Sigmoid colon (tissue), 7 donors: ENCODE measurements at places on chromosomes 4 and X. TPM values are rescaled to one million over a fixed set of nuclear protein-coding genes. Genes with fewer than 3 reads are reported as not detected.

DNA sequence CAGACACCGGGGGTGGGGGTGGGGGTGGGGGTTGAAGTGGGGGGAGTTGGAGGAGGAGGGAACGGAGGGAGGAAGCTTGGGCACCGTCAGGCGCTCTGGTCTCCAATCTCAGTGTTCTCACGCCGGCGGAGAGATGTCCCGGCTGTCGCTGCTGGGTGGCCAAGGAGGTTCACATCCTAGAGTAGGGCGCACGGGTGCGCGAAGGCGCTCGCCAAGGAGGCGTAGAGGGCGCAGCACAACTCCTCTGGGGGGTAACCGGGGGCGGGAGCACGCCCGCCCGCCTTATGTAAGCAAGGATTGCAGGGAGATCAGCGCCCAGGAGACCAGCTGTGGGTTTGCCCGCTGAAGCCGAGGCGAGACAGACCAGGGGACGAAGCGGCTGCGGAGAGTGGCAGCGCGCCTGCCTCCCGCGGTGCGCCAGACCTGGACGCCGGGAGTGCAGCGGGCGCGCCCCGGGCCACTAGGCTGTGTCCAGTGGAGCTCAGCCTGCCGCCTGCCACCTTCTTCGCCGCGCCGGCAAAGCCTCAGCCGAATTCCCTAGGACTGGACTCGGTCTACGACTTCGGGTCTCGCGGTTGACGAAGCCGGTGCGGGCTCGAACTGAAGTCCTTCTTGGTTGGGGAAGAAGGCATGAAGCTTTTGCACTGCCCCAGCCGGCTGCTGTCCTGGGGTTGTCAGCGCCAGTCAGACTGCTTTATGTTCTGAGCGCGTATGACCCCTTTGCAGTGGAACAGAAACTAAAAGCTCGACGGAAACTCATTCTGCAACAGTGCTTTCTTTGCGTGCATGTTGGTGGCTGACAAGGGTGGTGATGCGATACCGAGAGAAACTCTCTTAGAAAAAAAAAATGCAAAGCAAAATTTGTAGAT lies 707 bp upstream of the UNC5C start:
- peak overlapping the region; percentile 70 for H3K27ac ChIP-seq
- peak overlapping the region; percentile 51 for H3K4me3 ChIP-seq
- peaks cover 27% of the 10 kb centered on the region for H3K4me1 ChIP-seq
- H3K36me3 ChIP-seq: no peaks in the 10 kb centered on the region
- H3K27me3 ChIP-seq: peaks cover 48% of the 10 kb centered on the region
- peak; percentile 62 for DNase-seq

DNA sequence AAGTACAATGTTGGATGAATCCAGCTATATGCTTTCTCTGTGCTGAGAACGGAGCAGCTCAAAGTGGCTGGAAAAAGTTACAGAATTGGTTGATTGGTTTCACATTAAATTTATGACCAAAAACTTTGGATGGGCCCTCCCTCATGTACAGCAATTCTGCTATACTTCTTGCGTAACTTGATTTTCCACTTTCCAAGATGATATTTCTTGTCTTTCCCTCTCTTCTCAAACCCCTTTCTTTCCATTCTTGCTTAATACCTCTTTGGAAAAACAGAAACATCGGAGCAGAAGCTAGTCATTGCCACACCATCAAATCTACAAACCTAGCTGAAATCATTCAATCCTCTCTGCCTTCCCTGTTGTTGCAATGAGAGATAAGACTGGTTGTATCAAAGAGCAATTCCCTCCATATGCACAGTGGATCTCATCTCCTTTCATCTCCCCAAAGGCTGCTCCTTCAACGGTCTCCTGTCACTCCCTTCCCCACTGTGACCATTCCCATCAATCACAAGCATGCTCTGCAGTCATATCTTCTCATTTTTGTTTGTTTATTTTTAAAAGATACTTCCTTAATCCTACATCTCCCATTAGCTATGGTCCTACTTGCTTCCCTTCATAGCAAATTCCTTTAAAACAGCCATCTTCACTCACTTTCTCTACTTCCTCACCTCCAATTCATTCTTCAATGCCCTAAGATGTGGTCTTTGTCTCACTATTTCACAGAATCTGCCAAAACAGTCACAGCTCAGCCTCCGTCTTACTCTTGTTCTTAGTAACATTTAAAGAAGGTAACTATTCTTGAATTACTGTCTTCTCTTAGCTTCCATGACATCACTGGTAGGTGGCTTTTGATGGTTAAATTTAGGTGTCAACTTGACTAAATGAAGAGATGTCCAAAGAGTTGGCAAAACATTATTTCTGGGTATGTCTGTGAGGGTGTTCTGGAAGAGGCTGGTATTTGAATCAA lies 145.5 kb downstream of the FAM13A start:
- H3K4me1 ChIP-seq: peaks cover 11% of the 10 kb centered on the region
- H3K27me3 ChIP-seq: no peaks in the 10 kb centered on the region
- no peaks in the 10 kb centered on the region for H3K36me3 ChIP-seq
- H3K27ac ChIP-seq: no peak overlapping the region
- H3K4me3 ChIP-seq: no peak overlapping the region

GRCh38 chr4:144970597-144970996 lies 127.4 kb downstream of the ANAPC10 start:
- H3K4me1 ChIP-seq: no peaks in the 10 kb centered on the region
- no peaks in the 10 kb centered on the region for H3K36me3 ChIP-seq
- H3K27me3 ChIP-seq: no peaks in the 10 kb centered on the region

DNA sequence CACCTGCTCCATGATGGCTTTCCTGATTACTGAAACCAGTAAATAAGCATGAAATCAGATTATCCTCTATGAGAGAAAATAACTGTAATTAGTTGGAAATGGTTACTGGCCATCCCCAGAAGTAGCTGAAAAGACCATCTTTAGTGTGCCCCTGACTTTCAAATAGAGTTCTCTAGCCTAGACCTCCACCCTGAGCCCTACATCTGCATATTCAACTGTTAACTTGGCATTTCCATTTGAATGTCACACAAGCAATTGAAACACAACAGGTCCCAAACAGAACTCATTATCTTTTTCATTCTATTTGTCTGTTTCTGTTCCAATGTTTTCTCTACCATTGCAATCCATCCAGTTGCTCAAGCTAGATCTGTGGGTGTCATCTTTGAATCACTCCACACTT lies 952.3 kb downstream of the RPA4 start:
- H3K4me1 ChIP-seq: no peaks in the 10 kb centered on the region
- DNase-seq: no peak
- no peak overlapping the region for H3K4me3 ChIP-seq
- H3K36me3 ChIP-seq: no peaks in the 10 kb centered on the region
- no peaks in the 10 kb centered on the region for H3K27me3 ChIP-seq
- H3K27ac ChIP-seq: no peak overlapping the region

GRCh38 chr4:71294301-71294700 lies 44.5 kb upstream of the SLC4A4 start:
- H3K27ac ChIP-seq: no peak overlapping the region
- H3K4me3 ChIP-seq: no peak overlapping the region
- H3K4me1 ChIP-seq: peaks cover 6% of the 10 kb centered on the region
- no peaks in the 10 kb centered on the region for H3K27me3 ChIP-seq
- no peak for DNase-seq

GRCh38 chr4:183961795-183962194 lies 56.7 kb downstream of the STOX2 start:
- H3K27me3 ChIP-seq: no peaks in the 10 kb centered on the region
- DNase-seq: no peak
- H3K36me3 ChIP-seq: no peaks in the 10 kb centered on the region
- no peak overlapping the region for H3K27ac ChIP-seq

DNA sequence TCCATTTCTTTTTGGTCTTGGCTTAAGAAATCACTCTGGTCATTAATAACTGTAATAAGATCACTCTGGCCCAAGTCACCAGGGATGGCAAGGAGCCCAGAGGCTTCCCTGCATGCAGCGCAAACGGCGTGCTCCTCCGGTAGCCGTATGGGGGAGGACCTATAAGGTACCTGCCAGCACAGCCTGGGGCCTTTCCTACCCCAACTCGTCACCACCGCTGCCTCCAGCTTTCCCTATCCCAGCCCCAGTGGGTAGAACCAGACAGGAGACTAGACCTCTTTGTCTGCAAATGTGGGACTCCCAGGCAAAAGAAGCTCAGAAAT lies 25.9 kb downstream of the HAND2 start:
- H3K27me3 ChIP-seq: no peaks in the 10 kb centered on the region
- DNase-seq: no peak
- H3K4me1 ChIP-seq: peaks cover 44% of the 10 kb centered on the region

DNA sequence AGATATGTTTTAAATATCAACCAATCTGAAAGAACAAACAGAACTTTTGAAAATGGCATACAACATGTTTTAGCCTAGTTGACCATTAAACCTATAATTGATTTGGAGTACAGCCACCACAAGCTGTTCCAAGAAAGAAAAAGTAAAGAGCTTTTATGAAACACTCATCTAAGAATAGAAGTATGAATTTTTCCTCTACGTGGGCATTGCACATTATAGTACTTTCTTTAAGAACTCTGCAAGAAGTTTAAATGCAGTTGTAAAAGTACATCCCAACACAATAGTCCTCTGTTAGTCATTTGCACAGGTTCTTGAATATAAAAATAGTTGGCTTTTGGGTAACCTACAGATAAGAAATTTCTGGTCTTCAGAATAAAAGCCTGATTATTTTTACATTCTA lies 933.6 kb upstream of the ADGRL3 start:
- DNase-seq: no peak
- H3K4me1 ChIP-seq: no peaks in the 10 kb centered on the region
- H3K4me3 ChIP-seq: no peak overlapping the region
- H3K27me3 ChIP-seq: no peaks in the 10 kb centered on the region
- H3K36me3 ChIP-seq: no peaks in the 10 kb centered on the region

- no peaks in the 10 kb centered on the region for H3K36me3 ChIP-seq
- H3K4me1 ChIP-seq: no peaks in the 10 kb centered on the region
- peaks cover 18% of the 10 kb centered on the region for H3K27me3 ChIP-seq
- H3K4me3 ChIP-seq: peak overlapping the region; percentile 51
Measured at GRCh38 chrX:132957211-132958090, 978 bp downstream of the HS6ST2 start.

DNA sequence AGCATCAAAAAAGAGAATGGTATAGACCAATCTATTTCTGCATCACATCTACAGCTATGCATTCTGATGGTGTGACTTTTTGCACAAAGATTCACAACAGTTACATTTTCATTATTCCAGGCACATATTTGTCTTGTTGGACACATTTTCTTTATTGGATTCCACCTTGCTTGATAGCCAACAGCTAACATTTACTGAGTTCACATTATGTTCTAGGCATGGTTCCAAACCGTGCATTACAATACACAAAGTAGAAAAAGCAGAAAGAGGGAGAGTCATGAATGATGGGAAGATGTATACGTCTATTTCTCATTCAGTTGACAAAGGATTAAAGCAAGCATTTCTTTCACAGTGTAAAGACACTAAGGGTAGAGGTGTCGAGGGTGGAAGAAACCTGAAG lies 22.9 kb upstream of the CLGN start:
- H3K36me3 ChIP-seq: no peaks in the 10 kb centered on the region
- DNase-seq: no peak
- peaks cover 6% of the 10 kb centered on the region for H3K4me1 ChIP-seq
- no peak overlapping the region for H3K4me3 ChIP-seq

DNA sequence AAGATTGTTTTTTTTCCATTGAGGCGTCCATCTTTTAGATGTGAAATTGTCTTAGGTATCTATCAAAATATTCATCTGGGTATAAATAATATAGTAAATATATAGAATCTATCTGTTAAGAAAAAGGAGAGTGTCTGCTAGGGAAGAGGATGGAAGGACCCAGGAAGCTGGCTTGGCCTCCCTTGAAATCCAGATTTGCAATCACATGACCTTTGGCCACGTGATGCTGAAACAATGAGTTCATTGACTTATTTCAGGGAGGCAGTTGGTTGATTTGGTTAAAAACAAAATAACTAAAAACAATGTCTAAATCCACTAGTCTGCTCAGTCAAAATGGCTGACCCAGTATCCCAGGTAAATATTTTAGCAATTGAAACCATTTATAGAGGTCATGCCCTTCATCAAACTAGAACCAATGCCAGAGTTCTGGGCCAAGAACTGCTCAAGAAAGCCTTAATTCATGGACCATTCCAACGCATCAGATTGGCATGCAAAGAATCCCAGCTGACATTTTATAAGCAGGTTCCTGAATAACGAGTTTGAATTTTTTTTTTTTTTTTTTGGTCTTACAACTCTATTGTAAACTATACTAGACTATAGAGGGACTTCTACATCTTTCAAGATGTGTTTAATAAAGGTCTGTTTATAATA lies 172.7 kb downstream of the MID1 start:
- no peaks in the 10 kb centered on the region for H3K36me3 ChIP-seq
- H3K4me1 ChIP-seq: peaks cover 4% of the 10 kb centered on the region
- no peak overlapping the region for H3K27ac ChIP-seq
- DNase-seq: no peak

DNA sequence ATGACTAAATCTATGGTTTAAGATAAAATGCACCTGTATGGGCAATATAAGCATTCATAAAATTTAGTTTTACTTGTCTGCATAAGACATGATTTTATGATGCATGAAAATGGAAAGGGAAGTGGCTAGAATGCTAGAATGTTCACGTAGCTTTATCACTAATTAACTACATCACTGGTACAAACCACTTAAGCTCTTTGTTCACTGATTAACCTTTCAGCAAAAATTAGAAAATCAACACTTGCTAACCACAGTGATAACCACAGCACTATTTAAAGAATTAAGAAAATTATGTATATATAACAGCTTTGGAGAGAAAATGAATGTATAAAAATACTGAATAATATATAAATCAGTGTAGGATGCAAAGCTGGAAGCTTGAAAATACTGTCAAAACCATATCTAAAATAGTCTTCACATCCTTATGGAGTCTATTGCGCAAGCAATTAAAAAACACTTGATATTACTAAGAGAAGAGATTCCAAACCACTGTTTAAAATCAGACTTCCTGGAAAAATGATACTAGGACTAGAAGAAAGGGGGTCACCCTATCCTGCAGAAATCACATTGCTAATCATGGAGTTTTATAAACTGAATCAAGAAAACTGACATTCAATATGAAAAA lies 51.9 kb downstream of the EFHC2 start:
- no peak overlapping the region for H3K27ac ChIP-seq
- no peaks in the 10 kb centered on the region for H3K36me3 ChIP-seq
- H3K4me3 ChIP-seq: no peak overlapping the region
- DNase-seq: no peak
- no peaks in the 10 kb centered on the region for H3K4me1 ChIP-seq

DNA sequence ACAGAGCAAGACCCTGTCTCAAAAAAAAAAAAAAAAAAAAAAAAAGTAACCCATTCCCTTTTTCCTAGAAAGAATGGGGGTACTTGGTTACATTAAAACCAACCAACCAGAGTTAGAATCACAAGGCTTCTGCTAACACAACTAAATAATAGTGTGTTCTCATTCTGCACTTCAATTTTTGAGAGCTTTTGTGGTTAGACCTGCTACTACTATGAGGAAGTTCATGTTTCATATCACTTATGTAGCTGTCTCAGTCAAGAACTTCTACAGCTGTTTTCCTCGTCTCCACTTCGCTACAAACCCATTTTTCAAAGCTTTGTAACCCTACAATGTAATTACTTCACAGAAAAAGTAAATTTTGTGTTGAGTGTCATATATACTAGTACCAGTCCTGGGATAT lies 58.3 kb downstream of the PDHA2 start:
- DNase-seq: no peak
- H3K4me1 ChIP-seq: no peaks in the 10 kb centered on the region
- H3K4me3 ChIP-seq: no peak overlapping the region
- no peaks in the 10 kb centered on the region for H3K27me3 ChIP-seq

The RTL5 gene
- 7.5 TPM for total RNA-seq

The MRPL1 gene
- 29.3 TPM for total RNA-seq

The SHROOM4 gene
- total RNA-seq: 6.1 TPM

The RBPJ gene
- total RNA-seq: 101 TPM

The VEGFD gene
- 0.81 TPM for total RNA-seq

The OPHN1 gene
- total RNA-seq: 19.4 TPM
